ENCODE measurements at places on chromosomes 6 and 20.

DNA sequence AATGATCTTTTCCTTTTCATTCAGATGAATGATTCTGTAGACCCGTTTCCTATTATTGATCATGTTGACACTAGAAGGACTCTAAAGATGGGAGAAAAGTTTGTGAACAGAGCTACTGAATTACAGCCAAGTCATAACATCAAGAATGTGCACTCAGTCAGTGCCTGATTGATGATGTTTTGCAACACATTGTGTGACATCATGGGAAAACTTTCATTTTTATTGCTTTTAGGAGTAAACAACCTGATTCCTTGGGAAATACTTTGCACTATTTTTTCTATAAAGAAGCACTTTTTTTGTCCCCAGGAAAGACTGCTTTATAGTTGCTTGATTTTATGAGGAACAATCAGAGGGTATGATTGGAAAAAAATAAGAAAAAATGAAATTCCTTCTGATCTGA, 383.8 kb upstream of the JAG1 start:
- DNase-seq = no peak

GRCh38 chr6:50663806-50664205, 49.5 kb upstream of the TFAP2D start:
- no peak for DNase-seq

DNA sequence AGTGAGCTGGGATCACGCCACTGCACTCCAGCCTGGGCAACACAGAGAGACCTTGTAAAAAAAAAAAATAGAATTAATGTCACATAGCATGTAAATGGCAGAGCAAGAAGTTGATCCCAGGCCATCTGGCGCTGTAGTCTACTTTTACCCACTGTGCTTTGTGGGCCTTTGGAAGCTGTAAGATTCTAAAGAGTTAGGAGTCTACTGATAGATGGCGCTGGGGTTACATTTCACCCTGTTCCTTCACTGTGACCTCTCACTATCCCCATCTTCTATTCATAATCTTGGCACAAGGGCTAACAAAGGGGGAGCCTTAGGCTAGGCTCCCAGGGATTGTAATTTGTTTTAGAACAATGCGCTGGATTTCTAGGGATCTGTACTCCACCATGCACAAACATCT, 24.4 kb downstream of the SIRPD start:
- DNase-seq = no peak

DNA sequence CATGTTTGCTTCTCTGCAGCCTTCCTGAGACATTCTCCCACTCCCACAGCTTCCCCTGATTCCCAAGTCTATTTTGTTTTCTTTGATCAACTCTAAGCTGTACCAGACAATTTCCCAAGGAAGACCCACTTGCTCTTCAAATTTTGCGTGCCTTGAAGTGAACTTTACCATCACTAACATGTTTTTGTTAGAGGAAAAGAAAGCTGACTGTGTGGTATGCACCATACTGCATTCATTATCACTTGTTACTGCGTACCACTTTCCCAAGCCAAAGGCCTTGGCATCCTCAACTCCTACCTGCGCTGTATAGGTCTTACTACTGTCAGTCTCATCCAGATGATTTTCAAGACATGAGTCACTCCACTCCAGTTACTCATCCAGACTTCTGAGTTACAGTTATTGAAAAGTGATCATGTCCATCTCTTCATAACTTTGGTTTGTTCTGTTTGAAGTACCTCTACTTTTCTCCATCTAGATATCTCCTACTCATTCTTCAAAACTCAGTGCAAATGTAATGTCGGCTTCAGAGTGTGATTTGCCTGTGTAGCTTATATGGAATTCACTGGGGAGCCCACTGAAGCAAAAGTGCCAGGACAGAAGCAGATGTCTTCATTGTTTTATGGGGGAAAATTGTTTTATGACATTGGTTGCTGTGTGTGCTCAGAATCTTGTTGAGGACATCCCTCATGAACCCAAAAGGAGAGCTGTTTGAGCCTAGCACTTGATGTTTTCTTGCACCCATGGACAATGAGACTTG, 5.2 kb downstream of the RPS12 start:
- DNase-seq = no peak

GRCh38 chr6:68313911-68314310, 321.2 kb upstream of the ADGRB3 start:
- DNase-seq = no peak
